ENCODE measurements at places on chromosomes 6 and 20.

- DNase-seq, result no peak
These were observed 207.0 kb upstream of the TCF21 start for GRCh38 chr6:133681891-133682290.

GRCh38 chr6:90100059-90100665, 196.5 kb downstream of the BACH2 start:
- no peak for DNase-seq

DNA sequence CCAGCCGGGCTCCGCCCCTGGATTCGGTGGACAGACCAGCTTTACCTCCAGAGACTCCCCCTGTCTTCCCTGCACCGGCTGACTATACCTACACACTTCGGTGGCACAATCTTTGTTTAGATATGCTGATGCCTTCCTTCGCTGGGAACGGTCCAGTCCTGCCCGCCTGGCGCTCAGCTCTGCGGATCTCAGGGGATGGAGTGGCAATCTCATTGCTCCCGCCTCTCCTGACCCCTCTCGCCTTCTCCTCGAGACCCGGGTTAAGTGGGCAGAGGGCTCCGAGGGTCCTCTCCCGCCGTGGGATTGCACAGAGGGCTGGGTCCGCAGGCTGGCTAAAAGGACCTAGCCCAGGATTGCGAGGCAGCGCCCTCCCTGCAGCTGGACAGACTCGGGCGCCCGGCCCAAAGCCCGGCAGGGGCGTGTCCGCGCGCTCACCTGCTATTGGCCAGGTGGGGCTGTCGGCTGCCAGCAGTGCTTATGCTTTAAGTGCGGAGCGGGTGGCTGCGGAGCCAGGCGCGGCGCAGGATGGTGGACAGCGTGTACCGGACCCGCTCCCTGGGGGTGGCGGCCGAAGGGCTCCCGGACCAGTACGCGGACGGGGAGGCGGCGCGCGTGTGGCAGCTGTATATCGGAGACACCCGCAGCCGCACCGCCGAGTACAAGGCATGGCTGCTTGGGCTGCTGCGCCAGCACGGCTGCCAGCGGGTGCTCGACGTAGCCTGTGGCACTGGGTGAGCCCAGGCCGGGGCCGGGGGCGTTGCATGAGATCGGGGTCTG, at the start of gene GNMT:
Gene GNMT, plus strand, starts transcription at position 512 of the 777 bp plus-strand sequence. Its CDS starts 14 bp downstream, at position 526.
- no peak for DNase-seq

DNA sequence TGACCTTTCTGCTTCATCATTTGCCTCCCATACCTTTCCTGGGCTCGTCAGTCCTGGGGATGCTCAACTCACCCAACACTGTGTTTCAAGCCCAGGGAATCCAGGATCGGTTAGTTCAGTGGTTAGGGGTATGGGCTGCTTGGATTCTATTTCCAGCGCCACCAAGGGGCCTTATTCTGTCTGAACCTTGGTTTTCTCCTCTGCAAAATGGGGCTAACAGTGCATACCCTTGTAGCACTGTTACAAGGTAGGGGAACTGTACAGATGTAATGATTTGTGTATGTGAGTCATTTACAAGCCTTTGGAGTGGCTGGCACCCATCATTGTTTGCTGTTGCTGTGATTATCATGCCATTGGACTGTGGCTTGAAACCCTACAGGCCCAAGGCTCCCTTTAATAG, 14.5 kb upstream of the CSNK2A1 start:
- no peak for DNase-seq

DNA sequence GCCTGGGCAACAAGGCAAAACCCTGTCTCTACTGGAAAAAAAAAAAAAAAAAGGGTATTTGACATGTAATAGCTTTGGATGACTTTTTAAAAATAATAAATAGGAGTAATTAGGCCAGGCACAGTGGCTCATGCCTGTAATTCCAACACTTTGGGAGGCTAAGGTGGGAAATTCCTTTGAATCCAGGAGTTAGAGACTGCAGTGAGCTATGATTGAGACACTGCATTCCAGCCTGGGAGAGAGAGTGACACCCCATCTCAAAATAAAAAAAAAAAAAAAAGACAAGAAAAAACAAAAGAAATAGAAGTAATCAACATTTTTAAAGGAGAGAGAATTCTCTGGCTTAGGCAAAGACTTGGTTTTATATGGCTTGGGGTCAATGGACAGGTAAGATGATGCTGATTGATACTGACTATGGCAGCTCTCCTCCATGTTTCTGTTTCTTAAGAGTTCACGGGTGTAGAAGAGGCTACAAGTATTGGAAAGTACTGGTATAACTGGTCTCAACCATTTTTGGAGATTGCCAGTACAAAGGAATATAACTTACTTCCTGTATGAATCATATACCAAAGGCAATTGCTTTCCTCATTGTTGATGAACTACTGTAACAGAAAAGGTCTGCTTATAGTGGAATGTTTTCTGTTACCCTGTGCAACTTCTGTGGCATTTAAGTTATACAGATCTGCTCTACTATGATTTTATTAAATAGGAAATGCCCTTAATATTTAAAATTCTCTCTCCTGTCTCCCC, 10.1 kb downstream of the MAP3K5 start:
- no peak for DNase-seq

- DNase-seq, result no peak
These were observed 11.7 kb downstream of the PTPRK start for GRCh38 chr6:128508588-128509296.

DNA sequence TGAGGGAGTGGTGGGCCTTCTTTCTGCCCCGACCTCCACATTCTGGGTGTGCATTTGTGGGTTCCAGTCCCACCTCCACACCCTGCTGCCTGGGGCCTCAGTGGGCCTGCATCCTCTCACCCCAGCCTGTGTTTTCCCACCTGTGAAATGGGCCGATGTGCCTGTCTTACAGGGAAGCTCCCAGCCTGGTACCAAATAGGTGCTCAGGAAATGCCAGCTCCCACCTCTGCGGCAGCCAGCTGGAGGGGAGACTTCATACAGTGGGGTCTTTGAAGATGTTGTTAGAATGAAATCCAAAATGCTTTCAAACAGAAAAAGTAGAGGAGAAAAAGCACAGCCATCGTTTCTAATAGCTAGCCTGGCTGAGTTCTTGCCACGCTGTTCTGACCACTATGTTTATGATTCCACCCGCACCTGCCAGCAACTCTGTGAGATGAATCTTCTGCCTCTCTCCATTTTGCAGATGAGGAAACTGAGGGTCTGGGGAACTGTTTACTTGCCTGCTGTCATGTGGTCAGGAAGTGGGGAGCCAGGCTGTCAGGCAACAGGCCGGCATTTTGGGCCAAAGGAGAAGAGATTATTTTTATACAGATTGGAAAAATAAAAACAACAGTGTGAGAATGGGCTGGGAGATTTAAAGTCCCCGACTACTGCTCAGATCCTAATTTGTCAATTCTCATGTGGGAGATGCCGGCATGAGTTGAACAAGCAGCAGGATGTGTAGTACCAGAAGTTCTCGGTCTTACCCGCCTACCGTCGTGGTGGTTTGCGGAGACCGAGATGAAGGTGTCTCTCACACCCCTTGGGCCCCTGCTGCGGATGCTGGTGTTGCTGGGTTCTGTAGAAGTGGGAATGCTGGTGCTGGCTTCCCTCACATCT, 4.6 kb downstream of the TMEM181 start:
- no peak for DNase-seq

- no peak for DNase-seq
These were observed 16.1 kb downstream of the LMBRD1 start for GRCh38 chr6:69780585-69781178.

DNA sequence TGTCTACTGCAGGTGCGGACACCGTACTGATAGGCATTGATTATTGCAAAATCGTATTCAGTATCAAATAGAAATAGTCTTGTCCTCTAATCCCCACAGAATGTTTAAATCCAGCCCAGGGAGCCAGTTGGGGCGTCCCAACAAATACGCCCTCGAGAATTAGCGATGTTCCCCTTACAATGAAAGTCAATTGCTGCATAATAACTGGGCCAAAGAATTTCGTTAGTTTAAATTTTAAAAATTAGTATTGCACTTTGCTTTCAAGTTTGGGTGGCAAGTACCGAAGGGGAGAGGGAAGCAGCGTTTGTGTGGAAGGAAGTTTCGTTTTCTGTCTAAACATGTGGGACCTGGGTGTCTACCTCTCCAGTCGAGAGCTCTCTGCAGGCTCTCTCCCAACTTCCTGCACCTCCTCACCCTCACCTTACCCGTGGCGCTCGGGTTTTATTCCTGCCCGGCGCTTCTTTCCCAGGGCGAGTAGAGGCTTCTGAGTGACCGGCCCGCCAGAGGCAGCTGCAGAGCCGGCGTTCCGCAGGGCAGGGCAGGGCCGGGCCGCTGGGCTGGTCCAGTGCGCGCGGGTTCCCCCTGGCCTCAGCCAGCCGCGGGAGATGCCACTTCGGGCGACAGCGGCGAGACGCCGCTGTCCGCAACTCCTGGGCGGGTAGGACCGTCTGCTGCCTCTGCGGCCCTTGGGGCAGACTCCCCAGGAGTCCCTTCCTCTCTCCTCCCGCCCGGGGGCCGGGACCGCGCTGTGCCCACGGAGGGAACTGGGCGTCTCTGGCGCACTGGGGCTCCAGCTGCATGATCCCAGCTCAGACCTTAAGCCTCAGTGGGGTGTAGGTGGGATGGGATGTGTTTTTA, 862 bp upstream of the TFAP2C start:
- no peak for DNase-seq

DNA sequence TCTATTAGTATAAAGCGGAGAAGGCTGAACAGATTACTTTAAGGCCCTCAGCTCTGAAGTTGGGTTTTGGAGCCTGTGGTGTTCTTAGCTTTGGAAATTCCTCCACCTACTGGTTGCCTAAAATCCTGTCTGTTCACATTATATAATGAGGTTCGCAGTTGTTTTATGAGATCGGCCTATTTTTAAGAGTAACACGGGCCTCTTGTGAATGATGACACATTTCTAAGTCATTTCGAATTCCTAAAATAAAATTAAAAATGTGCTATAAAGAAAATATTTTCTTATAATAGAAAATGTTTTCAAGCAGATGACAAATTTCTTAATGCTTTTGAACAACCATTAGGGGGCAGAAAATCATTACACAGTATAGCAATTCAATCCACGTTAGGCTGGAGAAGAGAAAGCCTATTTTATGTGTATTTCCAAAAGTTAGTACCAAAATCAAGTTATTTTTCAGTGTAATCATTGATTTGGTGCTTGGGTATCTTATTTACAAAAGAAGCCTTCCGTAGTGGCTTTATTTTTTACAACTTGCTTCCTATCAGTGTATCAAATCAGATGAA, 15.8 kb upstream of the FAM8A1 start:
- no peak for DNase-seq

DNA sequence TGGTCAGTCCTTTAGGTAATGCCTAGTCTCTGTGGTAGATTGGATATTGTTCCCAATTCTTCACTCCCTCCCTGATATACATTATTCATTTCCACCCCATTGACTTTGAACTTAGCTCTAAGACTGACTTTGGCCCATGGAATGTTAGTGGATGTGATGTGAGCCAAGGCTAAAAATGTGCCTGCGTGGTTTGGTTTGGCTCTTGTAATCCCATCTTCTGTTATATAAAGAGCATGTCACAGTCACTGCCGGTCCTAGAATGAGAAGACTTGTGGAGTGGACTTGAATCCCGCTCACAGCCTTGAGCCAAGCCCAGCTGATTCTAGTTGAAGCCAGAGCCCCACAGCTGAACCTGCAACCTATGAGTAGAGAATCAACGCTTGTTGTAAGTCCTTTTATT, 23.6 kb upstream of the DNAAF9 start:
- no peak for DNase-seq

DNA sequence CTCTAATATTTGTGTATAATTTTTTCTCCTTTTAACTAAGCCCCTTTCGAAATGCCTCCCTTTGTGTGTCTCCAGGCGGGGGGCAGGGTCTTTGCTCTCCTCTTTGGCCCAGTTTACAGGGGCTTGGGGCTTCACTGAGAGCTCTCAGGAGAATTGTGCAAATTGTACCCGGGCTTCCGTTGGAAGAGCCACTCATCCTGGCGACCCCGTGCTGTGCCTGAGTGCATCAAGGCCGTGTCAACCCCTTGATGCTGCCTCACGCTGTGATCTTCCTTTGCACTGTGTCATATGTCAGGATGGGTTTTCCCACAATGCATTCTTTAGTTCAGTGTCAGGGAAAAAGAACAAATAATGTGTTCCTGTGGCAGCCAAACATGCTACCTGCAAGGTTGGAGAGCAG, 118.0 kb upstream of the POU3F2 start:
- DNase-seq, result no peak

DNA sequence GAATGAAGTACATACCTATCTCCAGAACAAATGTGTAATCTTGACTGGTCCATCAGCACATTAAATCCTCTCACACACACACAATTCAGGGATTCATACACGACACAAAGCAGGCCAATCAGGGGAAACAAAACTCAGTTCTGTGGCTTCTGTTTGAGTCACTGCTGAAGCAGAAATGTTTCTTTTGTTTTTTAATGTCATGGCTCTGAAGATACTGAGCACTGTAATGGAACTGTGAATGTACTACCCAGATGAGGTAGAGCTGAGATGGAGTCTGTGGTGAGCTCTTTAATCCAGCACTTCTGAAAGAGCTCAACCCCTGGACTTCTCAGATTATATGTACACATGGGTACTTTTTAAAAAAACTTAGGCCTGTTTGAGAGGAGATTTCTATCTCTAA, 116.4 kb downstream of the THEMIS start:
- DNase-seq, result no peak

DNA sequence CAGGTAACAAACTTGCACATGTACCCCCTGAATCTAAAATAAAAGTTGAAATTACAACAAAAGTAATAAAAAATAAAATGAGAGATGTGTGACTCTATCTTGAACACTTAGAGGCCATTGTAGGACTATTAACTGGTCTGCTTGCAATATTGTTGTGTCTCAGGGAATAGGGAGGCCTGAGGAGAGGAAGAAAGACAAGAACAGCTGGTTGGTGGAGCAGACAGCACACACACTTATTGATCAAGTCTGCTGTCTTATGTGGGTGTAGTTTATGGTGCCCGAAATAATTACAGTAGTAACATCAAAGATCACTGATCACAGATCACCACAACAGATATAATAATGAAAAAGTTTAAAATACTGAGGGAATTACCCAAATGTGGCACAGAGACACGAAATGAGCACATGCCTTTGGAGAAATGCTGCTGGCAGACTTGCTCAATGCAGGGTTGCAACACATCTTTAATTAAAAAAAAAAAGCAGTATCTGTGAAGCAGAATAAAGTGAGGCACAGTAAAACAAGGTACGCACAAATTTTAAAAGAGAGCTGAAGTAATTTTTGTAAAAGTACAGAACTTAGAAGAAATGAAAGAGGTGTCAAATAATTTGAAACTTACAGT, 110.1 kb upstream of the HDAC2 start:
- no peak for DNase-seq

DNA sequence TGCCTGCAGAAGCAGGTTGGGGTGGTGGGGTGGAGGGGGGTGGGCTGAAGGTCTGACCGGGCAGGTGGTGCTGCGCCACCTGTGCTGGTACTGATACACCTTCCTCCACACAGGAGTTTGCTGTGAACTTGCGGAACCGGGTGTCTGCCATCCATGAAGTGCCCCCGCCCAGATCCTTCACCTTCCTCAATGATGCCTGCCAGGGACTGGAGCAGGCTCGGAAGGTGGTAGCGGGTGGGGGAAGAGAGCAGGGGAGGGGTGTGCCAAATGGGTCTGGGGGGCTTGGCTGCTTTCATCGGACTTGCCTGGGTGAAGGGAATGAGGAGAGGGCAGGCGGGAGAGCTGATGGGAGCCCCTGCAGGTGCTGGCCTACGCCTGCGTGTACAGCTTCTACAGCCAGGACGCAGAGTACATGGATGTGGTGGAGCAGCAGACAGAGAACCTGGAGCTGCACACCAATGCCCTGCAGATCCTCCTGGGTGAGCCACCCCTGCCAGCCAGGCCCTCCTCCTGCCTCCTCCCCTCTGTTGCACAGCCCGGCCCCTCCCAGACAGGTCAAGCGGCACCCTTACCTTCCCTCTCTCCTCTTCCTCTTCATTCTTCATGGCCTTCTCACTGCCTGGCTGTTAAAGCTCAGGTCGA, 6.7 kb downstream of the DNPH1 start:
- DNase-seq, result no peak

Measured in stimulated activated CD8-positive, alpha-beta memory T cell treated with anti-CD3 and anti-CD28 coated beads, Interleukin-2, amount 100 ng/mL, for 1 hour (primary cell).